NAMALWA (cell line): ENCODE measurements at places on chromosomes 3 and 15.
A peak's percentile ranks its signal among the peaks of the same experiment; 100 is the strongest.

GRCh38 chr3:79424811-79425210 is 343.0 kb downstream of the ROBO1 start:
- DNase-seq = no peak

- no peak for DNase-seq
Observed at GRCh38 chr3:31178467-31178866, 284.0 kb upstream of the GADL1 start.

DNA sequence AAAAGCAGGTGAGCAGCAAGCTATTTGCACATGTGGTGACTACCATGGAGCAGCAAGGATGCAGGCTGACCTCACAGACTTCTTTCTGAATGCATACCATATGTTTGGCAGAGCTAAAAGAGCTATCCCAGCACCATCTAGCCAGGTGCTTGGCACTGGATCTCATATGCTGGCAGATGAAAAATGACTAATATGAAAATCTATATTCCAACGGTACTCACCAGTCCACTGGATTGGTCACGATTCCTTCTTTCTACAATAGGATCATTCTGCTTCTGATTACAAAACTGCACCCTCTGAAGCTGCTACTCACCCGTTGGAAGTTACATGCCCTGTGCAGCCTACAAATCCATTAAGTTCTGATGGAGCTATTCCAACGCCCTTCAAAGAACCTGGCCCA is 714.3 kb upstream of the CFAP20DC start:
- DNase-seq = no peak

GRCh38 chr3:109137761-109138160 is 1.2 kb downstream of the C3orf85 start:
- no peak for DNase-seq

- DNase-seq = peak; percentile 97
Observed at GRCh38 chr3:120417272-120417911, 33.4 kb downstream of the FSTL1 start.

DNA sequence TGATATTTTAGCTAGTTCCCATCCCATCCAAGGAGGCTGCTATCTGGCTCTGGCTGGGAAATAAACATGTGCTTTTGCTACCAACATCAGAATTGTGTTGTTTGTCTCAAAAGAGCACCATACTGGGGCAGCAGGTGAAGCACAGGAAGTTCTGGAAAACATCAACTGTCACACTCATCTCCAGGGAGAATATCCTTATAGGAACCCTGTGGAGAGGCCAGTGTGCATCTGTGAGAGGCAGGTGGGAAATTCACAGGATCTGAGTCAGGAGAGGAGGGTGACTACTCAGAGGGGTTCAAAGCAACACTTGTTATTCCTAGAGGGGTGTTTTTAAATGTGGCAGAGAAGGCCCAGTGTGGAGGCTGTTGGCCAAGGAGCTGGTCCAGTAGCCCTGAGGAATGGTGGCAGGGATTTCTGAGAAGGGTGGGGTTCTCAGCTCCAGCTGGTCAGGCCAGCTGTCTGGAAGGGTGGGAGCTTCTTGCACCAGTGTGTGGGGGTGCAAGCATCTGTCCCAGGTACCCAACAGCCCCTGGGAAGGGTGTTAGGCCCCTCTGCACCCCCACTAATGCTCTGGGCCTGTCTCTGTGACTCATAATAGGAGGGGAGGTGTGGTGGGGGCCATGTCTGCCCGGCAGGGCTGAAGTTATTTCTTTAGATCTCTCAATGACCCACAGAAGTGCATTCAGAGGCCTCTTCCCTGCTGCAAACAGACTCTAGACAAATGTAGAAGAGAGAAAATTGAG is 28.7 kb downstream of the RPSA start:
- DNase-seq = no peak

DNA sequence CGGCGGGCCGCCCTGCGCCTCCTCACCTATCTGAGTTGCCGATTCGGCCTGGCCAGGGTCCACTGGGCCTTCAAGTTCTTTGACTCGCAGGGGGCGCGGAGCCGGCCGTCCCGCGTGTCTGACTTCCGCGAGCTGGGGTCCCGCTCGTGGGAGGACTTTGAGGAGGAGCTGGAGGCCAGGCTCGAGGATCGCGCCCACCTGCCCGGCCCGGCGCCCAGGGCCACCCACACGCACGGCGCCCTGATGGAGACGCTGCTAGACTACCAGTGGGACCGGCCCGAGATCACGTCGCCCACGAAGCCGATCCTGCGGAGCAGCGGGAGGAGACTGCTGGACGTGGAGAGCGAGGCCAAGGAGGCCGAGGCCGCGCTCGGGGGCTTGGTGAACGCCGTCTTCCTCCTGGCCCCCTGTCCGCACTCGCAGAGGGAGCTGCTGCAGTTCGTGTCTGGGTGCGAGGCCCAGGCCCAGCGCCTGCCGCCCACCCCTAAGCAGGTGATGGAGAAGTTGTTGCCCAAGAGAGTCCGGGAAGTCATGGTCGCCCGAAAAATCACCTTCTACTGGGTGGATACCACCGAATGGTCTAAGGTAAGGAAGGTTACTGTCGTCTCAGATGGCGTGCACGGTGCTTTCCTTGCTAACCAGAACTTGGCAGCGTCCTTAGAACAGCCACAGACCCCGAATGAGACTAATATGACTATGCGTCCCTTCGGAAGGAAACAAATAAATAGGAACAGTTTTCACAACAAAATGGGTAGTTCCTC is 567 bp downstream of the TICRR start:
- DNase-seq = peak; percentile 25

- DNase-seq = no peak
Observed at GRCh38 chr15:99921101-99921500, 187.9 kb upstream of the LYSMD4 start.

DNA sequence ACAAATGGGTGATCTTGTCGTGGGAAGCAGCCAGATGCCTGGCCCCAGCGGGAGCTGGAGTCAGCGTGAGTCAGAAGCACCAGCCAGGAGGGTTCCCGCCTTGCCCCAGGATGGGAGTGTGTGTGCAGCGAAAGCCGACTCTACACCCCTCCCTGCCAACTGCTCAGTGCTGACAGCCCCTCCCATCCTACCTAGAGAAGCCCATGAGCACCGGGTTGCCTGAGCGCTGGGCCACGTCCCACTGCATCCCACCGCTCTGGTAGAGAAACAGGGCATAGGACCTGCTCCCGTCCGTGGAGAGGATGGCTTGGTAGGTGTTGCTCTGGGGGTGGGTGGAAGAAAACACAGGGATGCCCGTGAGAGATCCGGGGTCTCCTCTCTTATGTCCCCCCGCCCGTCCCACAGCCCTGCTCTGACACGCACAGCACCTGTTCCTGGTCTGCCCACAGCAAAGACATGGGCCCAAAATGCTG is 42.9 kb downstream of the MUC4 start:
- no peak for DNase-seq

DNA sequence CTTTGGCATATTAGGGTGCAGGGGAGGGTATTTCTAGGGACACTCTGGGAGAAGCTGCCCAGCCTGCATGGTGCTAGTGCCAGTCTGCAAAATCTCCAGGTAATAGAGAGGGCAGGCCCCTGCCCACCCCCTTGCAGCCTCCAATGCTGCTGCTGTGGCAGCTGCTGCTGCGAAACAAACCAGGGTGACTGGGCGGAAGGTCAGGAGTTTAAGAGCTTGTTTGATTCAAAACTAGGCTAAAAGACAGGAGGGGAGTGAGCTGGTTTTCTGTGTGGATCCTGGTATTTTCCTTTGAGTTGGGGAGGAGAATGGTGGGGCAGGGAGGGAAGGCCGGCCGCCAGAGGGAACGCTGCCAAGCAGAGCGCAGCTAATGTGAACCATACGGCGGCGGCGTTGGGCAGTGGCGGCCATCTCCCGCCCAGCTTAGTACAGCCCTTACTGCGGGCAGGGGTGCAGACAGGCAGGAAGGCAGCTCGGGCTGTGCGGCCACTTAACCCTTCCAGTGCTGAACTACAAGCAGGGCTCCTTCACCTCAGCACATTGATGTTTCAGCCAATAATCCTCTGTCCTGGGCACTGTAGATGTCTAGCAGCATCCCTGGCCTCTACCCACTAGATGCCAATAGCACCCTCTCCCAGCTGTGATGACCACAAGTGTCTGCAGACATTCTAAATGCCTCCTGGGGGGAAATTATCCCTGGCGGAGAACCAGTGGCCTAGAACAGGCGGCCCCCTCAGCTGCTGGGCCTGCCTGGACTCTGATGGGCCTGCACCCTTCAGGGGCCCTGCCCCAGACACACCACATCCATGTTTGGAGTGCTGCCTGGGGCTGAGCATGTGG is 125.7 kb downstream of the EEFSEC start:
- DNase-seq = no peak

GRCh38 chr3:128077665-128078064 is 25.4 kb downstream of the SEC61A1 start:
- DNase-seq = no peak

- DNase-seq = peak; percentile 42
Observed at GRCh38 chr3:73086071-73086494, 24.6 kb downstream of the EBLN2 start.

GRCh38 chr3:141812084-141812483 is 48.9 kb downstream of the GRK7 start:
- no peak for DNase-seq

DNA sequence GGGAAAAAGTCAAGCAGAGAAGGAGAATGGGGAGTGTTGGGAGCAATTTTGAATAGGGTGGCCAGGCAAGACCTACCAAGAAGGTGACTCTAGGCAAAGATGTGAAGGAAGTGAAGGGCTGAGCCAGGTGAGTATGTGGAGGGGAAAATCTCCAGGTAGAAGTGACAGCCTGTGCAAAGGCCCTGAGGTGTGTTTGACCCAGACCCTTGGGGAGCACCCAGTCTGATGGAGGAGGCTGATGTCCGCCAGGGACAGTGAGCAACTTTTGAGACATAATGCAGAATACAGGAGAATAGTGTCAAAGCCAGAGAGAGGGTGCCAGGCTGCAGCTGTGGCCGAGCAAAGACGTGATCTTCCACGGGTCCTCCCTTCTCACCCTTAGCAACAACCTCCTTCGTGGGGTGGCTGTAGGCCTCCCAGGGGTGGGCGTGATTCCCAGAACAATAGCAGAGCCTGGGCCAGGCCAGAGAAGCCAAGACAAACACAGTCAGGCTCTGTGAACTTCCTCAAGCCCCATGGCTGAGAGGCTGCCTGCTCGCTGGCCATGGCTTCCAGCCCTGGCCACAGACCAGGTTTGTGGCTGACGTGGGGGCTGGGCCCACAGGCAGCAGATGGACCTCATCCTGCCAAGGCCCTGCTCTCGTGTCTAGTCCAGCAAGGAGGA is 58.1 kb downstream of the SLC6A6 start:
- no peak for DNase-seq

GRCh38 chr3:188010478-188010877 is 143.5 kb upstream of the LPP start:
- no peak for DNase-seq

DNA sequence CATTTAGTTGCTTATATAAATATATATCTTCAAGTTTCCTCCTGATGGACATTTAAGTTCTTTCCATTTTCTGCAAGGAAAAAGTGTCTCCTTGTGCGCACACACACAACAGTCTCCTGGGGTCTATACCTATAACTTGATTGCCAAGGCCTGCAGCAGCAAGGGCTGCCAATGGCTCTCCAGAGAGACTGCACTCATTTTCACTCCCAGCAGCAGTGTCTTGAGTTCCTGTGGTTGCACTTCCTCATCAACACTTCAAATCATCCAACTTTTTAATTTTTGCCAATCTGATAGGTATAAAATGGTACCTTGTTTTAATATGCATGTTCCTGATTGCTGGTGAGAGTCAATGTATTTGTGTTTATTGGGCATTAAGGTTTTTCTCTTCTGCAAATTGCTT is 23.1 kb downstream of the TNFAIP8L3 start:
- peak; percentile 13 for DNase-seq

- no peak for DNase-seq
Observed at GRCh38 chr3:192339214-192339613, 388.1 kb downstream of the FGF12 start.

- no peak for DNase-seq
Observed at GRCh38 chr3:120852412-120852811, 55.6 kb upstream of the STXBP5L start.

GRCh38 chr3:169196789-169197188 is 466.7 kb downstream of the MECOM start:
- DNase-seq = no peak

GRCh38 chr15:22933641-22934061 is 46.5 kb downstream of the CYFIP1 start:
- DNase-seq = no peak

DNA sequence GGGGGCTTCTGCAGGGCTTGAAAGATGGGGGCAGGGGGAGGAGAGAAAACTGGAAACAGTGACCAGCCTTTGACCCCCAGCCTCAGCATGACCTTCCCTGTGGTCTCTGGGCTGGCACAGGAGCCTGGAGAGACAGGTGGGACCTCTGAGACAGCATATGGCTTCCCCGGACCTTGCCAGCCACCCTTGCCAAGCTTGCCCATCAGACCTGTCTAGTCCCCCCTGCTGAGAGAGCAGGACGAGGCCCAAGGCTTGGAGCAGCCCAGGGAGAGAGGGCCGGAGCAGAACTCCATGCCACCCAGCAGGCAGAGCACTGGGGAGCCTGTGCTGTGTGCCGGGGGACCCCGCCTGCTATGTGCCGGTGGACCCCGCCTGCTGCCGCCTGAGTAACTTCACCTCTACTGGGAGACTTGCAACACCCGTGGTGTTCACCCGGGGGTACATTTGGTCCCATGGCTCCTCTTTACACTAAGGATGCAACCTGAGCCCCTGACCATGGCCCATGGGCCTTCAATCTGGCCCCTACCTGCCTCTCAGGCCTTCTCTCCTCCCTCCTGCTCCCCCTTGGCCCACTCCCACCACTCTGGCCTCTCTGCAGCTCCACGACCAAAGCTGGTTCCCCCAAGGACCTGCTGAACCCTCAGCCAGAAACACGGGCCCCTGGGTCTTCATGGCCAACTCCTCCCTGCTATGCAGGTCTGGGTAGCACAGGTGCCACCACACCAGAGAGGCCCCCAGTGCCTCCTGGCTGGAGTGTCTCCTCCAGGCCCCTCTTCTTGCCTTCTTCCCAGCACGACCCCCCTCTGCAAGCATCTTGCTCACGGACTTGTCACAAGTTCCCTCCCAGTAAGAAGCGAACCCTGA is 21.1 kb upstream of the SLC41A3 start:
- DNase-seq = no peak

- no peak for DNase-seq
Observed at GRCh38 chr15:89400116-89400781, 65.6 kb upstream of the POLG start.

DNA sequence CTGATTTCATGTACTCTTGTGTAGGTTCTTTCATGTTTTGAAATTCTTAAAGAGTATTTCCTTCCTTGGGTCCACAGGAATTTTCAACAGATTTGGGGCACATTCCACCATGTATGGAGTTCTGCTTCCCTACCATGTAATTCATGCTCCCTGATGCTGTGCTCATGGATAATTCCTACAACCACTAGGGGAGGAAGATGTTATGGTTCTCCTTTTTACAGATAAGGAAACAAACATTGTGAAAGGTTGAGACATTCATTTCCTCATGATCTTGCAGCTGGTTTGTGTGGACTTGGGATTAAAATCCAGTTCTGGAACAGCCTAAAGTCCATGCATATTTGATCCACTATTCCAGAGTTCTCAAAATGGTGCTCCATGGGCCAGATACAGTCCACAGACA is 174.9 kb upstream of the FRMD4B start:
- DNase-seq = no peak

DNA sequence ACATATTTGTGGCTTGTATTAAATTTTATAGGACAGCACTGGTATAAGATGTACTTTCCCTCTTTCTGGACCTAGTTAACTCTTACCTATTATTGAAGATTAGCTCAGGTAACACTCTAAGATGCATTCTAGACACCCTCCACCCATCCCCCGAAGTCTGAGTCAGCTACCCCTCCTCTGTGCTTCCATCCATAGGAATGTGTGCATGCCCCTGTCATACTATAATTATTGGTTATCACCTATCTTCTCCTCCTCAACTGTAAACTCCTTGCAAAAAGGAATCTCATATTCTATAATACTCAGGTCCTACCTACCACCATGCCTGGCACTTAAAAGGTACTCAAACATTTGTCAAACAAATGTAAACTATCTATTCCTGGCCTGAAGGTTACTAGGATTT is 3.0 kb downstream of the PEAK1 start:
- DNase-seq = no peak
